LHCN-M2 (cell line): ENCODE measurements at places on chromosomes 2 and 18. TPM values are rescaled to one million over a fixed set of nuclear protein-coding genes. Genes with fewer than 3 reads are reported as not detected.

GRCh38 chr2:19722531-19722971, 179.2 kb downstream of the TTC32 start:
- peak; percentile 15 for DNase-seq

- no peak for DNase-seq
Observed at GRCh38 chr18:56152551-56153310, 485.7 kb downstream of the TXNL1 start.

DNA sequence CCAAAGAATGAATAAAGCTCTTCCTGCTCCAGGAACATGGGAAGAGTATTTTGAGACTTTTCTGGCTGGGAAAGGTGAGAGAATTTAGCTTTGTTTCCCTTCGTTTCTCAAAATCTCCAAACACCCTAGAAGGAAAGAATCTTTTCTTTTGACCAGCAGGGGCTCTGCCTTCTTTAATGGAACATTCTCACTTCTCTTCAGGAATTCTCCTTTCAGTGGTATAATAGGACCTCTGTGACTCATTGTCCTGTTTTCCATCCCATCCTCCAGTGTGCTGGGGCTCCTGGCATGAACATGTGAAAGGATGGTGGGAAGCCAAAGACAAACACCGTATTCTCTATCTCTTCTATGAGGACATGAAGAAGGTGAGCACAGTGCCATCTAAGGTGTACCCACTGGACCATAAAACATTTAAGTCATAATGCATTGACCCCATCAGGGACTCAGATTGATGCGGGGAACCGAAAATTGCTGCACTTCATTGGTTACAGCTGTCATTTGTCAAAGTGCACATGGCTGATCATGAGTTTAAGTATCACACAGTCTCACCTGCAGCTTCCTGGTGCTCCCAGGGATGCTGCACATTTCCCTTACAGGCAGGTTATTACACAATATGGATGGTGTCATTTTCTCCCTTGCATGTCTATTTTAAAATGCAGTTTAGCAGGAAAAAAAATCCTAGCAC, 5.5 kb downstream of the SULT1C4 start:
- DNase-seq = no peak

- no peak for DNase-seq
Observed at GRCh38 chr2:11450791-11451190, 15.2 kb downstream of the E2F6 start.

DNA sequence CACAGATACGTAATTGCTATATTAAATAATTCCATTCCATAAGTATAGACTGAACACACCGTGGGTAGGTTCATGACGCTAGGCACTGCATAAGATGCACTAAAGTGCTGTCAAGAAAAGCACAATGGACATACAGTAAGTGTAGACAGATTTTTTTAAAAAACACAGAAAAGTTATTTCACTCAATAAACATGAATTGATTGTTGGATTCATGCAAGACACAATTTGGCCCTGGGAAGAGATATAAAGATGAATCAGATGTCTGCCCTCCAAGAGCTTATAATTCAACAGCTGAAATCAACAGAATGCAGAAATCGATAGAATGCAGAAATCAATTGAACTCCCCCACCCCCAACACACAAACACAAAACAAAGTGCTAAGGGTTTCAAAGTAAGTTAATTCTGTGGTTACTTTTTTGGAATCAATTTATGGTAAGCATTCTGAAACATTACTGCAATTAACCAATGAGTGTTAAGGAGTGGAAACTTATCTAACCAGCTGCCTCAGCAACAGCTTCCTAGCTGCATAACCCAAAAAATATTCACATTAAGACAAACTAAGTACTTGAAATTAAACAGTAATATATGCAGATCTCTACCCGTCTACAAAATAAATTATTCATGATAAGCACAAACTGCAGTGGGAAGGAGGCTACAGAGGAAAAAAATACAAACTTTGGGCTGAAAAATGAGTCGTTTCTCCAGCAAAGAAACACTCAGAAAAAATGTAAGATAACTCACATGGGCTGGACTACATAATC, 1.6 kb downstream of the NBAS start:
- DNase-seq = no peak

The WDR54 gene
- 40.0 and 55.8 TPM in 2 replicates for total RNA-seq

The ATP8B1 gene
- 5.6 and 8.5 TPM in 2 replicates for total RNA-seq

GRCh38 chr2:109135359-109136197, 6.6 kb downstream of the SH3RF3 start:
- DNase-seq = no peak

The ITPRID2 gene
- 83.0 and 99.6 TPM in 2 replicates for total RNA-seq

DNA sequence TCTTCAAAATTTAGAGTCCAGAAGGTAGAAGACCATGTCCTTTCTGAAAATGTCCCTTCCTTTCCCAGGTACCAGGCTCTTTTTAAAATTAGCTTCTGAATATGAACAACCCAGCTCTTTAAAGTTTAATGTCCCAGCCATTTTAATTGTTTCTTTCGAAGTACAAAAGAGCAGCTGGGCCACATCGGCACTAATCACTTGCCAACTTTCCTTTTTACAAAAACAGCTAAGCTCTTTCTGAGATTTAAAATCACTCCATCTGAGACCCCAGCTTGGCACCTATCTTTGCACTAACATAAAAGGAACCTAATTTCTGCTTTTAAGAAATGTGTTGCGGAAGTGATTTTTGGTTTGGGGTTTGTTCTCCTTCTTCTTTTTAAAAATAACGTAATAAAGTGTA, 2.6 kb downstream of the BOD1L2 start:
- no peak for DNase-seq

DNA sequence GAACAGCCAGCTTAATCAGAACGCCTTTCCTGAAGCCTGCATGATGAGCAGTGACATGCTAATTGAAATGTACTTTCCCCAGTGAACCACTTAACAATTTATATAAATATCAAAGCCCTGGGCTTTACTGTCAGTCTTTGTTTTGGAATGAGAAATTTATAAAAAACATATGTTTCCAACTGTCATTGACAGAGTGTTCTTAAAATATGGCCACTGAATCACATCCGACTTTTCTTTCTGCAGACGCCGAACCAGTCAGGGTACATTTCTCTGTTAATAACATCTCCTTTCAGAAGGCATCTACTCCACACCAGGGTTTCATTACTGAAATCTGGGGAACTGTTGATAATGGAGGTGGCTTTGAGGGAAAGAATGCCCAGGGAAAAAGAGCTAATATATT, 343.7 kb downstream of the INSIG2 start:
- no peak for DNase-seq

- DNase-seq = peak; percentile 79
Observed at GRCh38 chr2:19488009-19488691, 129.7 kb upstream of the OSR1 start.

The GMCL1 gene
- total RNA-seq = 6.7 and 9.1 TPM in 2 replicates

The LPIN1 gene
- total RNA-seq = 12.1 and 15.7 TPM in 2 replicates

GRCh38 chr2:105803773-105804172, 59.1 kb downstream of the NCK2 start:
- DNase-seq = no peak

- no peak for DNase-seq
Observed at GRCh38 chr2:118345465-118345864, 257.2 kb downstream of the INSIG2 start.

GRCh38 chr18:62781893-62782292, 66.6 kb downstream of the PHLPP1 start:
- peak; percentile 85 for DNase-seq

- no peak for DNase-seq
Observed at GRCh38 chr2:10901160-10901939, 10.4 kb upstream of the KCNF1 start.

The CIDEA gene
- not detected in 2 replicates for total RNA-seq

The CCDC138 gene
- total RNA-seq = 8.0 and 8.7 TPM in 2 replicates

GRCh38 chr2:231422056-231422455, 26.5 kb downstream of the B3GNT7 start:
- DNase-seq = no peak
